ENCODE measurements at places on chromosomes 7 and 10.
A peak's percentile ranks its signal among the peaks of the same experiment; 100 is the strongest.

GRCh38 chr7:24283554-24283896 is 465 bp upstream of the NPY start:
- DNase-seq, result no peak

DNA sequence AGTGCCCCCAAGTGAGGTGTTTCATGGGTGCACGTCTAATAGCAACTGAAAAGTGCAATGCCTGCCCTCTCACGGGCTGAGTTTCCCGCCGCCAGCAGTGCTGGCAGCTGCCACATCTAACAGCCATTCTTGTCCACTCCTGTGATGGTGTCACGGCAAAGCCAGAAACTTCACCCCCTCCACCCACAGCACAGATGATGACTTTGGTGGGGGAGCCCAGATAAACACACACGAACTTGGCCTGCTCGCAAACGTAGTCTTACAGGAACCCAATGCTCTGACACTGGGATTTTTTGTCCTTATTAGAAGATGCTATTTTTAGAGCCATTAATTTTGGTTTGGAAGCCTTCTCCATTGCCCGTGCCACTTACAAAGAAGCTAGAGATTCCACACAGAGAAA is 26.7 kb downstream of the CPXM2 start:
- no peak for DNase-seq

GRCh38 chr10:33719005-33719703 is 384.7 kb upstream of the NRP1 start:
- DNase-seq, result no peak

GRCh38 chr7:147041438-147041837 is 924.8 kb downstream of the CNTNAP2 start:
- no peak for DNase-seq

DNA sequence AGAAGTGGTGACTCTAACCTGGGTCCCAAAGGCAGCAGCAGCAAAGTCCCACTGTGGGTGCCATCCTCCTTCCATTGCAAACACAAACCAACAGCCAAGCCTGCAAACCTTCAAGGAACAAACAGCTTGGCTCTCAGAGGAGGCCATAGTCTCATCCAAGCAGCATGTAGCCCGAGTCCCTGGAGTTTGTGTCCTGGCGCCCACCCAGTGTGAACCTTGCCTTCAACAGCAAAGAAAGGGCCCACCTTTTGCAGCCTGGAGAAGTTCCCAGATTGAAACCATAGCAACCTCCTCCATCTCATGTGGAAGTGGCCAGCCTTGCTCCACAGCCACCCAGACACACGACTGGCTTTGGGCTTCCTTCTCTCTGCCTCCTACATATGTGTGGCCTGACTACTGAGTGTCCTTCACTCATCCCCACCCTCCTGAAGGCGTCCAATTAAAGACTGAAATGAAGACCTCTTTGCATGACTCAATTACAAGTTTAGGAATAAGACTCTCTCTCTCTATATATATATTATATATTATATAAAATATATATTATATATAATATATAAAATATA is 106.1 kb downstream of the C10orf90 start:
- DNase-seq, result no peak

GRCh38 chr7:100567751-100568175 is 5.9 kb downstream of the SAP25 start:
- DNase-seq, result peak; percentile 77

- DNase-seq, result no peak
Measured at GRCh38 chr10:96211764-96212163, 59.6 kb downstream of the BLNK start.
